ENCODE measurements at places on chromosomes 6 and 20. TPM values are rescaled to one million over a fixed set of nuclear protein-coding genes. Genes with fewer than 3 reads are reported as not detected.
A peak's percentile ranks its signal among the peaks of the same experiment; 100 is the strongest.

- no peak for DNase-seq
Observed at GRCh38 chr6:137631323-137631722, 137.1 kb upstream of the OLIG3 start.

Gene FBXO5
- 2.7 TPM for total RNA-seq

Gene C20orf144
- total RNA-seq, result 0.29 TPM

Gene GPR6
- not detected for total RNA-seq

Gene HLA-F
- total RNA-seq, result 41.8 TPM

- no peak for DNase-seq
Observed at GRCh38 chr6:28597217-28597835, 71.6 kb downstream of the GPX5 start.

DNA sequence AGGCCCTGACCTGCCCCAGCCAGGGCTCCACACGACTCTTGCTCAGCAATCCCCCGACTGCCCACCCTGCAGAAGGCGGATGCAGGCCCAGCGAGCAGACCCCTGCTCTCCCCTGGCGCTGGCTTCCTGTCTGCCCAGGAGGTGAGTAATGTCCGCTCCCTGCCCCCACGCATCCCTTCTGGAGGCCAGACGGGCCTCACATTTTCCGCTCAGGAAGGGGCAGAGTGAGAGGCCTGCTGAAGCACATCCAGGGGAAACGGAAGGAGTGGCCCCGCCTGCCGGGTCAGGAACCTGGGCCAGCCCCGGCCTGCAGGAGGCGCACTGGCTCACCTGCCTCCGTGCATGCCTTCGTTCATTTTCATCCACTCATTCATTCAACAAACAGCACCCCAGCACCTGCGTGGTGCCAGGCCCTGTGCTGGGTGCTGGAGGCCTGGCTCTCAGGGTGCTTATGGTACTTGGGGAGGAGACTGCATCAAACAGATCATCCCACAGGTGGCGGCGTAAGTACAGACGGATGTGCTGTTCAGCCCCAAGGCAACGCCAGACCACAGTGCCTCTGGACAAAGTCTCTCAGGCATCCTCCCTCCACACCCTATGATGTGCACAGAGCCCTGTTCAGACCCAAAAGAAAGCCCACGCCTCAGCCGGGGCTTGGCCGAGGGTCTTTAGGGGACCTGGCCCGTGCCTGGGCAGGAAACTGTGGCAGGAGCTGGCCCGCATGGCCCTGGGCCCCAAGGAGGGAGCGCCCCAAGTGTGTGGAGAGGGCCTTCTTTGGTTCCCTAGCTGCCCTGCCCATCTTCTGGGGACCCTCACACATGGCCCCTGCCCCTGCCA is 112.1 kb downstream of the ASXL1 start:
- DNase-seq, result peak; percentile 89

DNA sequence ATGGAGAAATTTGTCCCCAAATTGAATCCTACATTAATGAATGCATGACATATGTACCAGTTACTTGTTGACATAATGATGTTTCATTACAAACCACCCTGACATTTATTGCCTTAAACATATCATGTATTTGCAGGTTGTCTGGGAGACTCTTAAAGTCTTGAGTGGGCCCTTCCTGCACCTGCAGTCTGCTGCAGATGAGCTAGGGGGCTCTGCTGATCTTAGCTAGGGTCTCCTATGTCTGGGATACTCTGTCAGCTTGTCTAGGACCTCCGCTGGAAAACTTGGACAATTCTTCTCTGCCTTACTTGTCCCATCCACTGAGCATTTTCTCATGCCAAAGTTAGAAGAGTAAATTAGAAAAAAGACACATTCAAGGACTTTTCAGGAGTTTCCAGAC is 581.6 kb downstream of the HAO1 start:
- DNase-seq, result no peak

DNA sequence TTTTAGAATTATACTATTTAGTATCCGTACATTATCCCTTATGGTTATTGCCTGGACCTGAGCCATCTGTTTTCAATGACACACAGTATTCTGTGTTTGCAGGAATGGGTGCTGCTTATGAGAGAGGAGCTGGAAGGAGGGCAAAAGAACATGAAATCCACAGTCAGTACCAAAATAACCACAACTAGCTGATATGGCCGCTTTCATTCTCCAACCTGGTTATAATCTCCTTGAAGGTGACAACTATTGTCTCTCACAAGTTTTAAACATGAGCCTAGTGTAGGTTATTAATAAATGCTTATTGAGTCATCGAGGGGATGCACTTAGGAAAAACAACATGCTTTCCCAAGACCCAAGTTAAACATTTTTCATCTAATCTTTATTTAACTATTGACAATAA is 356.6 kb downstream of the BMP2 start:
- DNase-seq, result no peak

Gene SLC13A3
- 2.5 TPM for total RNA-seq

DNA sequence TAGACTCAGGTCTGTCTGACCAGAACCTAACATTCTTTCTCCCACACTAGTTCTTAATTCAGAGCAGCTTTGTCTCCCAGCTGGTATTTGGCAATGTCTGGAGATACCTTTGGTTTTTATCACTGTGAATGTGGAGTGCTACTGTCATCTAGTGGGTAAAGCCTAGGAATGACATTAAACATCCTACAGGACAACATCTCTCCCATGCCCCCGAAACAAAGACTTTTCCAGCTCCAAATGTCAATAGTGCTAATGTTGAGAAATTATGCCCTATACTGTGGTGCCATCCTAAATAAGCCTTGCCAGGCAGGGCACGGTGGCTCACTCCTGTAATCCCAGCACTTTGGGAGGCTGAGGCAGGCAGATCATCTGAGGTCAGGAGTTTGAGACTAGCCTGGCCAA is 4.2 kb upstream of the TTPAL start:
- DNase-seq, result no peak

DNA sequence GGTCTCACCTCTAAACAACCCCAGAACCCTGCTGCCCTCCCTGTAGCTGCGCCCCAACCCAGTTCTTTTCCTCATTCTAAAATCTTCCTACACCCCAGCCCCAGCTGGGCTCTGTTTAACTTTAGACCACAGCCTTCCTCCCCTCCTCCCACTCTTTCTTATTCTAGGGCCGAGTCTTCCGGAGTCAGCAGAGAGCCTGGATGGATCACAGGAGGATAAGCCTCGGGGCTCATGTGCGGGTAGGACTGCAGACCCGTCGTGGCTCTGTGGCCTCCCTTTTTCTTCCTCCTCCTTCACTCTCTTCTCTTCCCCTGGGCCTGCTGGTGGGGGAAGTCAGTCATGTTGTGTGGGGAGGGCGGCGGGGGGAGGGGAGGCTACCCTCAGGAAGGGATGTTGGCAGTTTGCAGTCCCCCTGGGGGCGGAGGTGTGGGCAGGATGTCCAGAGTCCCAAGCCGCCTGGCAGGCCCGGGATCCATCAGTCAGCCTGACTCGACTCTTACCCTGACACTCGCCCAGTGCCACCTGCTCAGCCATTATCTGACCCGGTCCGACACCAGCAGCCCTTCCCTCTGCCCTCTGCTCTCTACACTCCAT is 8.1 kb downstream of the CAPN11 start:
- DNase-seq, result no peak

Gene COL12A1
- 33.6 TPM for total RNA-seq

DNA sequence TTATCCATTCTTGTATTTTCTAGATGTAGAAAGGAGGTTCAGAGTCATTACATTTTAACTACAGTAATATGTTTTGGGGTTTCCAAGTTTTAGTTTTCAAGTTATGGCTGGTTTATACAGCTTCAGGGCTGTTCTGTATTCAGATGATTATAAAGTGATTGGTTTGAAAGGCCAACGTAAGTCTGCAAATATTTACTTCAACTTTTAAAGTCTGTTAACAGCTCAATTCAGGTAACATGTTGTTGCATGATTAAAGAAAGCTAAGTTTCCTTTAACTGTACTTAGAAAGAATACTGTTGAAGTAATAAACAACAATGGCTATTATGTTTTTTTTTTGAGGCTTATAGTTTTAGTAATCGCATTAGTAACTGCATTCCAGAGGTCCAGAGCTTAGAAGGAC is 22.8 kb upstream of the GCLC start:
- DNase-seq, result no peak

DNA sequence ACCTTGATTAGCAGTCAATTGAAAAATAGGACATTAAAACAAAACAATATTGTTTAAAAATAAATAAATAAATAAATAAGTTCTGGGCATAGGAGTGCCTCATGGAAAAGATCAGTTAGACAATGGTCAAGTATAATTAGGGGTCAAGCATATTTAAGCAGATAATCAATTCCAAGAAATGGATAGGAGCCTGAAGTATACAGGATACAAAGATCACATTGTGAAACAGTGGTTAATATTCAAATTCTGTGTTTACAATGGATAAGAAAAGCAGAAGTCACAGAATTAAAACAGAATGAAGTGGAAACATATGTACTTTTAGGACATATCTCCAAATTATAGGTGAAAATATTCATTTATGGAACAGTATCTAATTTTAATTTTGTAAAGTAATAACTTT is 1028.6 kb upstream of the CITED2 start:
- DNase-seq, result no peak

- no peak for DNase-seq
Observed at GRCh38 chr20:15618110-15618509, 955.1 kb downstream of the KIF16B start.

DNA sequence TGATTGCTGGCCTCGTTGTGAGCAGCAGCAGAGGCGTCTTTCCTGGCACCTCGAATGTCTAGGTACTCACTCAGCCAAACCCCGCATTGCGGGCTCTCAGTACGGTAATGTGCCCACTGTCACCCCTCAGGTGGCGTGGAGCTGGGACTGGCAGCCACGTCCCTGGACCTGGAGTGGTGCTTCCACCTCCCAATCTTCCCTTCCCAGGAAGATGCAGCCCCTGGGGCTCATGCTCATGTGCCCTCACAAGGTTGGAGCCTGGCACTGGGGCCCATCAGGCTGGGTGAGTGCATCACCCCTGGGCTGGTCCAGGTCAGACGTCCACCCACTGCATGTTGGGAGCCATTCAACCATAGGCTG is 75.7 kb downstream of the TCP11 start:
- DNase-seq, result no peak

Gene NDRG3
- 32.7 TPM for total RNA-seq

GRCh38 chr6:69285054-69285453 is 511.8 kb downstream of the LMBRD1 start:
- DNase-seq, result no peak

GRCh38 chr6:53938810-53939209 is 144.0 kb downstream of the LRRC1 start:
- no peak for DNase-seq

GRCh38 chr6:41813469-41813868 is 26.0 kb downstream of the TOMM6 start:
- DNase-seq, result no peak

GRCh38 chr6:37779111-37779800 is 40.3 kb upstream of the ZFAND3 start:
- DNase-seq, result no peak

GRCh38 chr6:26299286-26300042 is 65.5 kb upstream of the BTN3A2 start:
- no peak for DNase-seq

Gene TRIM15
- total RNA-seq, result not detected

Gene CDSN
- total RNA-seq, result not detected

- DNase-seq, result no peak
Observed at GRCh38 chr6:34600101-34600500, 44.0 kb upstream of the SPDEF start.

GRCh38 chr6:146312608-146313007 is 231.0 kb upstream of the RAB32 start:
- DNase-seq, result no peak

Gene RPS10
- 770 TPM for total RNA-seq

Gene MAS1
- total RNA-seq, result not detected

Gene OR12D3
- not detected for total RNA-seq

Gene NFATC2
- total RNA-seq, result 5.7 TPM

DNA sequence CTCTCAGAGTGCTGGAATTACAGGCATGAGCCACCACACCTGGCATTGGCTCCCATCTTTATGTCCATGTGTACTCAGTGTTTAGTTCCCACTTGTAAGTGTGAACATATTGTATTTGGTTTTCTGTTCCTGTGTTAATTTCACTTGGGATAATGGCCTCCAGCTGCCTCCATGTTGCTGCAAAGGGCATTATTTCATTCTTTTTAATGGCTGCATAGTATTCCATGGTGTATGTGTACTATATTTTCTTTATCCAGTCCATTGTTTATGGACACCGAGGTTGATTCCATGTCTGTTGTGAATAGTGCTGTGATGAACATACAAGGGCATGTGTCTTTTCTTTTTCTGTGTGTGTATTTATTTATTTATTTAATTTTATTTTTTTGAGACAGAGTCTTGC is 47.7 kb downstream of the MYO6 start:
- no peak for DNase-seq

Measured in left cardiac atrium (tissue), 4 donors.